Cardiac septum (tissue), 1 donor: ENCODE measurements at places on chromosomes 13 and 19. TPM values are rescaled to one million over a fixed set of nuclear protein-coding genes. Genes with fewer than 3 reads are reported as not detected.

FFAR3 gene
- not detected for total RNA-seq

PRRG2 gene
- 0.40 TPM for total RNA-seq

RNF126 gene
- 31.4 TPM for total RNA-seq

NCAN gene
- total RNA-seq = not detected

MISP gene
- total RNA-seq = not detected

SLC6A16 gene
- total RNA-seq = 0.67 TPM

PRKACA gene
- 487 TPM for total RNA-seq

GAS6 gene
- total RNA-seq = 201 TPM

GRCh38 chr13:50192272-50192813 is 177.1 kb downstream of the KCNRG start:
- no peak for DNase-seq

DNA sequence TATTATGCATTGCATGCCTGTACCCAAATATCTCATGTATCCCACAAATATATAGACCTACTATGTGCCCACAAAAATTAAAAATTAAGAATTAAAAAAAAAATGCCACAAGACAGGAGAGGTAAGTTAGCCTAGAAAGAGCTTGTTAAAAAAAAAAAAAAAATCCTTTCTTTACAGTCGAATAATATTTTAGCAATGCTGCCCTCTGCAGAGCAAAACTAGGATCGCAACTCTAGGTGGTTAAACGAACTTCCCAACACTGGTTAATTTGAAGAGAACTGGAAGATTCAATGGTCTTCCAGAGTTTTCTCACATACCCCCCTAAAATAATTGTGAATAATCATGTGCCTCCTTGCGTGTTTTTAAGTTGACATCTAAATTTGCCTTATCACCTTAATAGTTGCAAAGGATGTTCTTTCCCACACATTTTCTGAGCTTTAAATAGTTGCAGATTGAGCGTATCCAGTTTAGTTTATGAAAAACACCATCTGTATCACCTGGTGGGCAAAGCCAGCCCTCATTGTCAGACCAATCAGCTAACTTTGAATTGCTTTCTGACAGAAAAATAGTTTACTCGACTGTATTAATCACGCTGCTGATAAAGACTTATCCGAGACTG is 47.4 kb upstream of the RCBTB2 start:
- no peak for DNase-seq

DNA sequence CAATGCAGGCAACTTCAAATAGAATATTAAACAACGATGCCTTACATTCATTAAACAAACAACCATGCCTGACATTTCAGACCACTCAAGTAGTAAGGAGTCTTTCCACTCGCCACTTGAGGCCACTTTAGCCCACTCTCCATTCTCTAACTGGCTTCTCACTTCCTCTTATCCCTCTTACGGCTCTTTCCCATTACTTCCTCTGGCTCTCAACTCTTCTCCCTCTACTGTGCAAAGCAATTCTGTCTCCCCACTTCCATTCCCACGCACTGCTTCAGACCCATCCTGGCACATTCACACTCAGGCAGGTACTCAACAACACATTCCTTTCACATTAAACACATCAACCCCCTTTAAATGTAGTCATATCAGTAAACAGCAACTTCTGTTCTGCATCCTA is 229.8 kb upstream of the IPO5 start:
- no peak for DNase-seq

- DNase-seq = no peak
Observed at GRCh38 chr13:26037302-26037701, 14.5 kb downstream of the SHISA2 start.

GRCh38 chr19:55368701-55369563 is 1.3 kb downstream of the IL11 start:
- no peak for DNase-seq

DNA sequence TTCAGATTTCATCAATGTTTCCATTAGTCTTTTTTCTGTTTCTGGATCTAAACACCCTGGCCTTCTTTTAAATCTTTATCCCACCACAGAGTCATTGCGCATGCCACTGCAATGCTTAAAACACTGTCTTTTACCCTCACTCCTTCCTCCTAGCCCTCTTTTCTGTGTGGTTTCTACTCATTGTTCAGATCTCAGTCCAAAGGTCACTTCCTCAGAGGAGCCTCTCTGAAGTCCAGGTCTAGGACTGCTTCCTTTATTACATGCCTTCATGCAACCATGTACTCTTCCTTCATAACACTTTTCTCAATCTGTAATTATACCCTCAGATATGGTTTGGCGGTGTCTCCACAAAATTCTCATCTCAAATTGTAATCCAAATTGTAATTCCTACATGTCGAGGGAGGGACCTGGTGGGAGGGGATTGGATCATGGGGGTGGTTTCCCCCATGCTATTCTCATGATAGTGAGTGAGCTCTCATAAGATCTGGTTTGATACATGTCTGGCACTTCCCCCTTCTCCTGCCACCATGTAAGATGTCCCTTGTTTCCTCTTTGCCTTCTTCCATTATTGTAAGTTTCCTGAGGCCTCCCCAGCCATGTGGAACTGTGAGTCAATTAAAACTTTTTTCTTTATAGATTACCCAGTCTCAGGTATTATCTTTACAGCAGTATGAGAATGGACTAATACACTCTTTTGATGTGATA is 808.9 kb downstream of the DIAPH3 start:
- DNase-seq = no peak

DNA sequence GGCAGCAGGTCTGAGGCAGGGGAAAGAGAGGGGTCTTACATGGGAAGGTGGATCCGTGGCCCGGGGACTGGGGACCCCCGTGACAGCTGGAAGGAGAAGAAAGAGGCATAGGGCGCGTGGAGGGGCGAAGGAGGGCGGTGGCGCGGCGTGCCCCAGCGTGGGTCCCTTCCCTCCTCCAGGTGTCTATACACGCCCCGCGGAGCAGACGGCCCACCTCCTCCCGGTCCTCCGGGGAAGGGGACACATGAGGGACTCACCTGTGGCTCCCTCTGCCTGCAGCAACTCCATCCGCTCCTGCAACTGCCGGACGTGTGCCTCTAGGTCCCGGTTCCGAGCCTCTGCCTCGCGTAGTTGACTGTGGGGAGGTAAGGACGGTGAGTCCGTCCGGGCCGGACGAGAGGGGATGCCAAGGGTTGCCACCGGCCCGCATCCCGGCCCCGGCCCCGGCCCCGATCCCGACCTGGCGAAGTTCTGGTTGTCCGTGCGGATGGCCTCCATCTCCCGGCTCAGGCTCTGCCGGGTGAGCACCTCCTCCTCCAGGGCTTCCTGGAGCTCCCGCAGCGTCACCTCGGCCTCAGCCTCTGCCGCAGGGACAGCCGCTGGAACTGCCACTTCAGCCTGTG is 2.4 kb upstream of the SIX5 start:
- DNase-seq = no peak

DNA sequence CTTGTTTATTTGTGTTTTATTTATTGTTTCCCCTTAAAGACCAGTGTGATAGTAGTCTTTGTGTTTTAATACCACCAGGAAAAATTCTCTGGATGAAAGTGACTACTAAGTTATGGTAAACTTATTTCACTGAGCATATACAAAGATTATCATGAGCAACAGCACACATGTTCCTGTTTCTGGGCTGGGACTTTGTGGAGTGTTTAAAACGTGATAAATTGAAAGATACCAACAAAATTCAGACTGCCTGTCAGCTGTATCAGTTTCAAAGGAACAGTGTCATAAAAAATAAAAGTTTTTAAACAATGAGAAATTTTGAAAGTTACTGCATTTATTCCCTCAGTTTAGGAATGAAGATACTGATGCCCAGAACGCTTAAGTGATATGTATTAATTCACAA is 259.4 kb downstream of the DACH1 start:
- DNase-seq = no peak

DNA sequence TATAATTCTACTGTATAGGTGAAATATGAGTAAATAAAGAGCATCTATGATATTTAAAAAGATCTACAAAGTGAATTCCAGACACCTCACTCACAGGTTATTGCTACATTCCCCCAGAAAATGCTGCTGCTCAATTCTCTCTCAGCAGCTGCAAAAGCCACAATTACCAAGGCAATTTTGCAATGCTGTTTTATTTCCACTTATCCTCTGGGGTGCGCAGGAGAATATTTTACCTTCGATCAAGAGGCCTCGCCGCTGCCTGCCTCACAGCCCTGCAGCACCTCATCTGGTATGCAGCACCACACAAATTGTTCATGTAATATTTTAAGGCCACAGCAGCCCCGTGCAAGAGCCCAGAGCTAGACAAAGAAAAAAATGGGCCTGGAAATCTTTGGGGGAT is 333.2 kb downstream of the DNAJC15 start:
- DNase-seq = no peak

- no peak for DNase-seq
Observed at GRCh38 chr13:73521290-73521624, 462.5 kb downstream of the KLF5 start.

- DNase-seq = no peak
Observed at GRCh38 chr19:10820173-10820572, 15.8 kb downstream of the TMED1 start.
